ENCODE measurements at places on chromosomes 11 and 22. TPM values are rescaled to one million over a fixed set of nuclear protein-coding genes. Genes with fewer than 3 reads are reported as not detected.

The GRIK4 gene
- total RNA-seq, result 2.2 TPM

The PDE2A gene
- 1.4 TPM for total RNA-seq

The KCNE3 gene
- 5.0 TPM for total RNA-seq

The CYP2D6 gene
- total RNA-seq, result 7.2 TPM

The ALDH3B2 gene
- total RNA-seq, result 3.1 TPM

The MYO18B gene
- total RNA-seq, result 0.04 TPM

The SCGB2A2 gene
- total RNA-seq, result not detected

The ANKK1 gene
- 2.1 TPM for total RNA-seq

The CDON gene
- 159 TPM for total RNA-seq

The PGR gene
- total RNA-seq, result 0.29 TPM

The BACE1 gene
- 38.1 TPM for total RNA-seq

The C11orf91 gene
- total RNA-seq, result 0.65 TPM

The OR1S1 gene
- not detected for total RNA-seq

The RASD2 gene
- total RNA-seq, result 0.14 TPM

The FAM227A gene
- 10.3 TPM for total RNA-seq

The CNGA4 gene
- total RNA-seq, result 0.54 TPM

The TOP3B gene
- total RNA-seq, result 59.8 TPM

The BARX2 gene
- total RNA-seq, result 73.5 TPM

The SLC1A2 gene
- total RNA-seq, result 1.9 TPM

The SLC22A9 gene
- total RNA-seq, result not detected

The MUC2 gene
- total RNA-seq, result 0.04 TPM

The CCDC15 gene
- total RNA-seq, result 2.8 TPM

The PKDREJ gene
- total RNA-seq, result not detected

The PLA2G3 gene
- total RNA-seq, result 0.20 TPM

The OR5D13 gene
- total RNA-seq, result not detected

The CHRDL2 gene
- 0.65 TPM for total RNA-seq

The CHCHD10 gene
- total RNA-seq, result 61.8 TPM

The ST14 gene
- total RNA-seq, result 40.8 TPM

The DUSP8 gene
- total RNA-seq, result 8.9 TPM

The ADSL gene
- 77.8 TPM for total RNA-seq

The TMEM191B gene
- total RNA-seq, result 1.8 TPM

The UPK3A gene
- total RNA-seq, result 0.87 TPM

The OR5T1 gene
- total RNA-seq, result not detected

The OTOG gene
- total RNA-seq, result 1.8 TPM

The MS4A14 gene
- not detected for total RNA-seq

Measured in mesothelial cell of epicardium (in vitro differentiated cells).